ENCODE measurements at places on chromosomes 4 and X. TPM values are rescaled to one million over a fixed set of nuclear protein-coding genes. Genes with fewer than 3 reads are reported as not detected.

The GPRASP1 gene
- 0.07 TPM for polyA plus RNA-seq

The RBM46 gene
- polyA plus RNA-seq, result 0.03 TPM

The GABRB1 gene
- polyA plus RNA-seq, result not detected

The POLN gene
- 0.18 TPM for polyA plus RNA-seq

The FAM3A gene
- polyA plus RNA-seq, result 29.2 TPM

The MTNR1A gene
- polyA plus RNA-seq, result 0.16 TPM

The TMPRSS11B gene
- not detected for polyA plus RNA-seq

The HMX1 gene
- not detected for polyA plus RNA-seq

The RHOXF2 gene
- polyA plus RNA-seq, result not detected

The CLGN gene
- polyA plus RNA-seq, result not detected

The ADGRL3 gene
- 0.10 TPM for polyA plus RNA-seq

The MUC7 gene
- not detected for polyA plus RNA-seq

The EOLA2 gene
- polyA plus RNA-seq, result 33.3 TPM

The XPNPEP2 gene
- polyA plus RNA-seq, result not detected

The MAGEE2 gene
- polyA plus RNA-seq, result not detected

The FUNDC1 gene
- 16.2 TPM for polyA plus RNA-seq

The CENPE gene
- 5.8 TPM for polyA plus RNA-seq

The TTC29 gene
- polyA plus RNA-seq, result not detected

The HERC6 gene
- 7.0 TPM for polyA plus RNA-seq

The BTC gene
- polyA plus RNA-seq, result 0.42 TPM

The AFF2 gene
- 0.14 TPM for polyA plus RNA-seq

The SULT1E1 gene
- 2.0 TPM for polyA plus RNA-seq

The DMP1 gene
- not detected for polyA plus RNA-seq

The LANCL3 gene
- polyA plus RNA-seq, result 1.2 TPM

The HSFX4 gene
- not detected for polyA plus RNA-seq

The TMEM271 gene
- not detected for polyA plus RNA-seq

The GAGE13 gene
- polyA plus RNA-seq, result not detected

The GPRIN3 gene
- not detected for polyA plus RNA-seq

The SPP1 gene
- polyA plus RNA-seq, result 1.3 TPM

The PRSS12 gene
- polyA plus RNA-seq, result 19.4 TPM

The HERC5 gene
- polyA plus RNA-seq, result 0.99 TPM

The ARMCX1 gene
- 8.8 TPM for polyA plus RNA-seq

The MAGEA11 gene
- polyA plus RNA-seq, result not detected

The RNF150 gene
- 0.01 TPM for polyA plus RNA-seq

The SLIT2 gene
- polyA plus RNA-seq, result 1.9 TPM

The KIAA1210 gene
- polyA plus RNA-seq, result not detected

The AFAP1 gene
- 13.4 TPM for polyA plus RNA-seq

The RASGEF1B gene
- polyA plus RNA-seq, result 8.7 TPM

The YY2 gene
- 0.71 TPM for polyA plus RNA-seq

The CCNI gene
- 206 TPM for polyA plus RNA-seq

The SPANXN3 gene
- not detected for polyA plus RNA-seq

The VCX gene
- polyA plus RNA-seq, result not detected

The BRS3 gene
- polyA plus RNA-seq, result not detected

The CNGA2 gene
- polyA plus RNA-seq, result not detected

The FAM236C gene
- polyA plus RNA-seq, result not detected

The LEF1 gene
- polyA plus RNA-seq, result 0.53 TPM

The GPC3 gene
- 0.05 TPM for polyA plus RNA-seq

The FAM241A gene
- polyA plus RNA-seq, result 2.1 TPM

The TMEM35A gene
- 0.19 TPM for polyA plus RNA-seq

The THOC2 gene
- 27.9 TPM for polyA plus RNA-seq

The RAPGEF2 gene
- 16.4 TPM for polyA plus RNA-seq

Data from mammary epithelial cell (primary cell).